ACHN (cell line): ENCODE measurements at places on chromosomes 6 and 20.

DNA sequence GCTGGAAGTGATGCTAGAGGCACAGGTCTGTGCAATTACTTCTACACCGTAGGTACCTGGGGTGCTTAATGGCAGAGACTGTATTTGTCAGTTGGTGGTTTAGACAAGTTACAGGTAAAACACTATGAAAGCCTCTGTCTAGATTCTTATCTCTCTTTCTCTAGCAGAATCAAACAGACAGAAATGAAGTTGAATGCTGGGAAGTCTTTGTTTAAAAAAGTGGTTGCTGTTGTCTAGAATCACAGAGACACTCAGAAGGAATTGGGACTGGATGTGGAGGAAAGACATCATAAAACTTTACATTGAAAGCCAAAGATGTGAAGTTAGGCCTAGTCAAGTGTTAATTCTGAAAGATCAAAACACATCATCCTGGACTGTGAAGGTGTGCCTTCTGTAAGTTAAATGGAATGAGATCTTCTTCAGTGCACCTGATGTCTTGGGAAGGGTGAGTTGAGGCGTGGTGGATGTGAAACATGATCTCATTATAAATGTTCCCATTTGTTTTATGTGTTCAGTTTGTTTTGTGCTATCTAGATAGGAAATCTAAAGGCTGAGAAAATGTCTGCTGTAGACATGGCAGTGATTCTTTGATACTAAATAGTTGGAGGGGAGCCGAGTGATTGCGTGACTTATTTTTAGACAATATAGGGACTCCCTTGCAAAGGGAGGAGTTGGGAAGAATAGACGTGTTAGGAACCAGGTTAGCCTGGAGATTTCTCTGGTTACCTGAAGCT is 290.2 kb downstream of the SOX4 start:
- DNase-seq, result no peak

- no peak for DNase-seq
Observed at GRCh38 chr6:157967486-157967885, 14.2 kb upstream of the SYNJ2 start.

DNA sequence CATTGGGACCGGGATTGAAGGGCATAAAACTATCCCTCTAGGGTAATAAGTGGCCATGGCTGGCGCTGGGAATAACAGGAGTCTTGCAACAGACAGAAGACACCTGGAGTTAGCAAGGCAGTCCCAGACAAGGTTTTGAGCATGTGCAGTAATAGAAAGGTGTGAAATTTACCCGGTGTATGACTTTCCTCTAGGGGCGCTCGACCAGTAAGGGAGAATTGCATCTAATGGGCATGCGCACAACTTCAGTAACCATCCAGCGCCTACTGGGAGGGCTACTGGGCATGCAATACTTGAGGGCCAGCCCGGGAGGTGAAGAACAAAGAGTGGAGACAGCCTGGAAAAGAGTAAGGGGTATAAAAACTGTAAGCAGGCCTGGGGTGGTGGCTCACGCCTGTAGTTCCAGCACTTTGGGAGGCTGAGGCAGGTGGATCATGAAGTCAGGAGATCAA is 32.7 kb downstream of the SERPINB6 start:
- no peak for DNase-seq

DNA sequence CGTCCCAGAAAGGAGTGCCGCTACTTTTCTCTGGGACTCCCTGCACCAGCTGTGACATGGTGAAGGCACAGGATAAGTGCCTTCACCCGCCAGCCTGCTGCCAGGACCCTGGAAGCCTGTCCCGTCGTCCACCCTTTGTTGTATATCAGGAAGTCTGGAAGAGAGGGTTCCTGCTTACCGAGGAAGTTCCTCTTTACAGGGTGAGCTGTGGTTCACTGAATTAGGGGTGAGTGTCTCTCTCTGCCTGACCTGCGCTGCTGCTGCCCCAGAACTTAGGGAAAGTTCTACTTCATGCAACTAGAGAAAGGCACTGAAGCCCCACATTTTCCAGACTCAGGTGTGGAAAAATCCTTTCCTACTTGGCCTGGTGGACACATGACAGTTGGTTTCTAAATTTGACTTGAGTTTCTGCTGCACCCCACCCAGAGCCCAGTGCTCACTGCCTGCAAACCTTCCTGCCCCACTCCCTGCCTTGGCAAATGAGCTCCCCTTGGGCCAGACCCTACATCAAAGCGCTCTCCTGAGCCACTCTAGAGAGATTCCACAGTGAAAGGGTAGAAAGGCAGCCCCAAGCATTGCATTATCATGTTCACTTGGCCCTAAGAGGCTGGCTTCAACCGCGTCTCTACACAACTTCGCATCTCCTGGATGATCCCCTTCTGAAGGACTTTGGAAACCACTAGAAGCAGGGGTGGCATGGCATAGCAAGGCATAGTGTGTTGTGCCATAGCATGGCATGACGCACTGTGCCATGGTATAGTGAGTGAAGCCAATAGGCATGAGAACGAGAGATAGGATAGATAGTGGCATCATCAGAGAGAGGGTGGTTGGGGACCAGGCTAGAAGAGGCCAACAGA is 215.8 kb upstream of the CDYL start:
- no peak for DNase-seq

DNA sequence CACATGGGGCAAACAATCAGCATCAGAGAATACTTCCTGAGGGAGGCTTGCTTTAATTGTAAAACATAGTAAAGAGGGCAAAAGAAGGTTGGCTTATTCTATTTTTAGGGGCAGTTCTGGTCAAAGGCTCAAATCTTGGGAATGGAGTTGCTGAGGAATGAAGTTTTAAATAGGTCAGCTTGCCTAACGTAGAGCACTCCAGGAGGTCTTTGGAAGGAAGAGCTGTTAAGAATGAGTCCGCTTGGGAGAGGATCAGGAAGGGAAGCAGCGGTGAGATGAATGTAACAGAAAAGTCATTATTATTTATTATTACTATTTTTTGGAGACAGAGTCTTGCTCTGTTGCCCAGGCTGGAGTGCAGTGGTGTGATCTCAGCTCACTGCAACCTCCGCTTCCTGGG is 108.7 kb downstream of the ZFAND3 start:
- DNase-seq, result no peak

- DNase-seq, result no peak
Observed at GRCh38 chr6:80728101-80728750, 621.8 kb downstream of the BCKDHB start.

GRCh38 chr6:74197310-74197709 is 501.3 kb downstream of the CD109 start:
- no peak for DNase-seq

DNA sequence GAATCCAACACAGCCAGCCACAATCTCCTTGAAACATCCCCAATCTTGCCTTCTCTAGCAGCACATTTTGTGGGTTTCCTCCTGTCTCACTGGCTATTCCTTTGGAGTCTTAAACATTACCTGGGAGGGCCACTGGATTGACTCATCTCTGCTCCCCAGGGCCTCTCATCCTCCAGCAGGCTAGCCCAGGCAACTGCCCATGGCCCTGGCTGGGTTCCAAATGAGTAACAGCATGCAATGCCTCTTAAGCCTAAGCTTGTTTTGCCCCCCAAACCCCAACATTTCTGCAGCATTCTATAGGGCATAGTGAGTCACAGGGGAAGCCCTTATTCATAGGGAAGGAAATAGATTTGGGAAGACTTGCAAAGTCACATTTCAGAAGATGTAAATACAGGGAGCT is 204.9 kb downstream of the FOXA2 start:
- DNase-seq, result peak; percentile 52

GRCh38 chr20:63150391-63150898 is 65.5 kb downstream of the YTHDF1 start:
- no peak for DNase-seq

- DNase-seq, result no peak
Observed at GRCh38 chr6:32291543-32291942, 67.7 kb upstream of the NOTCH4 start.

DNA sequence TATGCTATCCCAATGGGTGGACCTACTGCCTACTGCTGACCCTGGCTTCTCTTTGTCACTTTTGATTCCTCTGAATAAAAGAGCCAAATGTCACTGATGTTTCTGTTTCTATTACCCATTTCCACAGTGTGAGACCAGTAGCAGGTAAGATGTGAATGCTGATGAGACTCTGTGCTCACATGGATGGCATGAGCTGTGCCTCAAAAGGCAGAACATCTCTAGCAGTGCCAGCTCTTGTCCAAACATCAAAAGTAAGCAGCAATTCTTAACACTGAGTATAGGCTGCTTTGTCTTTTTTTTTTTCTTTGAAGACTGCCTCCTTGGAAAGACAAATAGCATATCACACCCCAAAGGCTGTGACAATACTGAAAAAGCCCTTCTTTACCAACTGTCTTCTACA is 459.2 kb upstream of the RUNX2 start:
- no peak for DNase-seq

DNA sequence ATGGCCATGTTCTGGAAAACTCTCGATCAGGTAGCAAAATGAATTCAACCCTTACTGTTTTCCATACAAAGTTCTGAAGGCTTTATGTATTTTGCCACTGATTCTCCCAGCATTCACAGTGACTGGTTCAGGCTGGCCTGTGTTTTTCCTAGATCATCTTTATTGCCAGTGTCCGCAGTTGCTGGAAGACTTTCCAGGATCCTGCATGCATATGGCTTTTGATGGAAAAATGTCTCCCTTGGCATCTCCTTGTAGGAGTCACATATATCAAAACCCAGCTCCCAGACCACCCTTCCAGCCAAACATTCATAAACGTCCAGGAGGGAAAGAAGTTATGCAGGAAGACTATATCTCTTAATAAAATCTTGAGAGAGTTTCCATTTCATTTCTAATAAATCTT is 588.8 kb downstream of the MAFB start:
- DNase-seq, result no peak

GRCh38 chr20:21288587-21289370 is 14.4 kb upstream of the XRN2 start:
- DNase-seq, result no peak

GRCh38 chr6:9173229-9173628 is 737.9 kb upstream of the SLC35B3 start:
- no peak for DNase-seq

GRCh38 chr20:3572151-3572550 is 91.0 kb downstream of the GFRA4 start:
- no peak for DNase-seq

GRCh38 chr20:41347523-41348429 is 7.2 kb downstream of the LPIN3 start:
- no peak for DNase-seq

- no peak for DNase-seq
Observed at GRCh38 chr6:151738960-151739359, 68.5 kb upstream of the ESR1 start.

DNA sequence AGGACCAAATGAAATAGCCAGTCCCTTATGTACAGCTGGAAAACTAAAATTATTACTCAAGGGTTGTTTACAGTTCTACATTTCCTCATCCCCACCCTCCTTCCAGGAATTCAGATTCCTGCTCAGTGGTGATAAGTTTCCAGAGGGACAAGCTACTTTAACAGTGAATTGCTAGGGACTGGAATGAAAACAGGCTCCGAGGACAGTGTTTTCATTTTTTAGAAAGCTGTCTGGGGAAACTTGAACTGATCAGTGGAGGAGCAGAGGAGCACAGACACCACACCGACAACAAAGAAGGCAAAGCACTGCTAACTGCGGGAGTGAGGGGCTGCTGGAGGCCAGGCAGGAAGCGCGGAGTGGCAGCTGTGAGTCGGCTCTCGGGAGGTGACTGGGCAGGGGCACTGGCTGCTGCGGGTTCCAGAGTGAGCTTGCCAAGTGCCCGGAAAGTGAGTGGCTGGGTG is 322.2 kb downstream of the ESR1 start:
- DNase-seq, result no peak

DNA sequence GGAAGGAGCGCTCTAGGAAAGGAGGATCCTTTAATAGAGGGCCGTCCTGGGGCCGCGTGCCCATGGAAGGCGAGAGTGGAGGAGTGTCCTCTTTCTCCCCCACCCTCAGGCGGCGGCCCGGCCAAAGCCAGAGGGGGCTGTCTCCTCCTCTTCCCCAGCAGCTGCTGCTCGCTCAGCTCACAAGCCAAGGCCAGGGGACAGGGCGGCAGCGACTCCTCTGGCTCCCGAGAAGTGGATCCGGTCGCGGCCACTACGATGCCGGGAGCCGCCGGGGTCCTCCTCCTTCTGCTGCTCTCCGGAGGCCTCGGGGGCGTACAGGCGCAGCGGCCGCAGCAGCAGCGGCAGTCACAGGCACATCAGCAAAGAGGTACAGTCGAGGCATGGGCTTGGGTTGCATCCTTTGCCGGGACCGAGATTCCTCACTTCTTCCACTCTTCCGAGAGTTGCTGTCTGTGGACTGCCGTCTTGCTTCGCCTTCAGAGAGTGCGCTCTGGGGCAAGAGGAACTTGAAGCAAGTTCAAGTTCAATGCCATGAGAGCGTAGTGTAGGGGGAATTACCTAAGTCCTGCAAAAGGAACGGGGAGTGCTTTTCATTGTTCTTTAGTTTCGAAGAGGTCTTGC is at the start of gene LAMA2:
TSS of gene LAMA2 (plus strand) at position 148 of the 621 bp plus-strand sequence. CDS start at position 256, 108 bp downstream.
- DNase-seq, result peak; percentile 34

DNA sequence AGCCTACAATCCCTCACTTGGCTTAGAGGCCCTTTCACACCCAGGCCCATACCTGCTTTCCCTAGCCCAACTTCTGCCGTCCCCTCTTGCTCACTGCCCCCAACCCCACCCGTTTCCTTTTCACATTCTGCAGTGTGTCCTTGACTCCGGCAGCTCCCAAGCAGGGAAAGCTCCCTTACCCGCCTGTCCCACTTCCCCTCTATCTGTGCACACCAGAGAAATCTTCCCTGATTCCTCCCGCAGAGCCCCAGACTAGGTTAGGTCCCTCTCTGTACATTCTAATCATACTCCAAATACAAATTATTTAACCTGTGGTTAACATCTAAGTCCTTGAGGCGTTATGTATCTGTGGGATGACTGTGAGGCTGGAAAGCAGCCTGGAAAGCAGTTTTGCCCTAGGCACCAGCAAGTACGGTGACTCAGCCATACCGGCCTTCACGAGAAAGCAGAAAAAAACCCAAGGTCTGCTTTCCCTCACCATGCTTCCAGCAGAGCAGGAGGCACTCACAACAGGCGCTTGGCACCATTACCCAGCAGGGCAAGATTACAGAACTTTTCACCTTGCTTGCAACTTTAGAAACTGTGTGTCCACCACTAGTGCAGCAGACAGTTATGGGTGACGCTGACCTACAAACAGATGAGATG is 22.3 kb downstream of the ELOVL5 start:
- DNase-seq, result peak; percentile 92

GRCh38 chr6:107712665-107713551 is 111.2 kb downstream of the SCML4 start:
- no peak for DNase-seq

DNA sequence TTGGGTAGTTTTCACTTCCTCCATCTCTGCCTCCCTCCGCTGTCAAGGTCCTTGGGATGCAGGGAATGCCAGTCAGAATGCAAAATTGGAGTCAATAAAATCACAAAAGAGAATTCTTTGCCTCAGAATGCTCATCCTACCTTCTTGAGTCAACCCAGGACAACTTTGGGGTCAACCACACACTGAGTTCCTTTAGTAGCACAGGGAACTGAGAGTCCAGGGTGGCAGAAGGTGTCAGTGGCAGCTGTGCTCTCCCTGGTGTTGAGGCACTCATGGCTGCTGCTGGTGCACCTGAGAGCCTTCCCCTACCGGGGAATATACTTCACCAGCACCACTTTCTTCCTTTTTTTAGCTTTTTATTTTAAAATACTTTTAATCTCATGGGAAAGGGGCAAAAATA is 829 bp upstream of the NOTCH4 start:
- no peak for DNase-seq
